ENCODE measurements at places on chromosomes 12 and 14. TPM values are rescaled to one million over a fixed set of nuclear protein-coding genes. Genes with fewer than 3 reads are reported as not detected.

The ACOT6 gene
- total RNA-seq: not detected

DNA sequence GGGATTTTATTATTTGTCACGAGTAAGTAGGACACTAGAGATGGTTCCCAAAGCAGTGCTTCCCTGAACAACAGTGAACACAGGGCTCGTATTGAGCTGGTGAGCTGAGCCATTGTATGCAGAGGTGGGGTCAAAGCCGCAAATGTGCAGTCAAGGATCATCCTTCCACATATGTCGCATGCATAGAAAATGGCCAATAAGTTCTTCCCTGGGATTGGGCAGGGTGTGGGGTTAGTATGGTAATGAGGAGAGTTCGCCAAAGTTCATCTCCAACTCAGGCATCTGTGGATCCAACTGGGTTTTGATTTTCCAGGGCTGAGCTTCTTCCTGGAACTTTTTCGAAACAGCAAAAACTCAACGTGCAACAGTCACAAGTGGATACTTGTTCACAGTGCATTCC, 86.6 kb downstream of the CMKLR1 start:
- DNase-seq: no peak

GRCh38 chr12:58387199-58387598, 445.8 kb downstream of the ATP23 start:
- no peak for DNase-seq

The INHBC gene
- 0.28 TPM for total RNA-seq

GRCh38 chr12:50986966-50987737, 34.8 kb downstream of the HIGD1C start:
- DNase-seq: peak; percentile 57

GRCh38 chr12:13233830-13234641, 37.5 kb downstream of the EMP1 start:
- peak; percentile 80 for DNase-seq

GRCh38 chr14:57835766-57836165, 30.1 kb downstream of the SLC35F4 start:
- DNase-seq: no peak

DNA sequence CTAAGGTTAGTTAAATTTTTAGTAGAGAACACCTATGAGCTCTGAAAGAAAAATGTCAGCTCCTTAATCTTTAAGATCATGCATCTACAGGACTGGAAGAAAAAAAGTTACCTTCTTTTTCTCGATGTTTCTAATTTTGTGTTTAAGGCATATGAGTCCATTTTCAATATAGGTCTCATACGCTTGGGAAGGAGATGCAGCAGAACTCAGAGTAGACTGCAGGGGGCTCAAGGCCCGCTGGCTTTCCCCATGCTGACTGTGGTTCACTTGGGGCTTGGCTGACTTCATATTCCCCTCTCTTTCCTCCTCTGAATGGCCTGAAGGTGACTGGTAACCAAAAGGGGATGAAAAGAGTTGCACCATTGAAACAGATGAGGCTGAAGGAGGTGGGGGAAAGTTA, 1.5 kb downstream of the CAPRIN2 start:
- DNase-seq: peak; percentile 57

- no peak for DNase-seq
These were observed 24.2 kb downstream of the SMUG1 start for GRCh38 chr12:54164387-54165145.

The NID2 gene
- total RNA-seq: 0.49 TPM

GRCh38 chr12:111773801-111774551, 7.2 kb downstream of the ALDH2 start:
- peak; percentile 70 for DNase-seq

The NXPH4 gene
- 92.7 TPM for total RNA-seq

The BHLHE41 gene
- 4.1 TPM for total RNA-seq

DNA sequence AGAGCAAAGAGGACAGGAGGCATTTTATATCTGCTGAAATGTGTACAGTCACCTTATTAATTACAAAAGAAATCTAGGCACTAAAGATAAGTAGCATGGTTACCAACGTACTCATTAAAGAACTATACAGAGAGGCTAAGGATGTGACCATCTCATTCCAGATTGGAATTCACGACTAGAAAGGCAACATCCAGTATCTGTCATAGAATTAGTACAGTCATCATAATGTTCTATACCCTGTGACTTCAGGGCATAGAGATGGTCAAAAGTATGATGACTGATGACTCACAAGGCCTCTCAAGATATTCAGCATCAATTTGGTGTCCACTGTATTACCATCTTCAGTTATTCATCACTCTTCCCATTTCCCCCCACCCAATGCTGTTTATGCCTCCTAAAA, 144.0 kb upstream of the PLEKHG7 start:
- no peak for DNase-seq

- DNase-seq: no peak
These were observed 357 bp downstream of the HOMEZ start for GRCh38 chr14:23285530-23286019.

- no peak for DNase-seq
These were observed 5.4 kb upstream of the AMHR2 start for GRCh38 chr12:53418221-53418620.

- DNase-seq: no peak
These were observed 7.3 kb upstream of the ZNF740 start for GRCh38 chr12:53173085-53173715.

The OVCH1 gene
- 0.45 TPM for total RNA-seq

The KRT80 gene
- 45.7 TPM for total RNA-seq

The CPNE6 gene
- not detected for total RNA-seq

- DNase-seq: no peak
These were observed 81.7 kb upstream of the CCDC91 start for GRCh38 chr12:28108599-28108998.

DNA sequence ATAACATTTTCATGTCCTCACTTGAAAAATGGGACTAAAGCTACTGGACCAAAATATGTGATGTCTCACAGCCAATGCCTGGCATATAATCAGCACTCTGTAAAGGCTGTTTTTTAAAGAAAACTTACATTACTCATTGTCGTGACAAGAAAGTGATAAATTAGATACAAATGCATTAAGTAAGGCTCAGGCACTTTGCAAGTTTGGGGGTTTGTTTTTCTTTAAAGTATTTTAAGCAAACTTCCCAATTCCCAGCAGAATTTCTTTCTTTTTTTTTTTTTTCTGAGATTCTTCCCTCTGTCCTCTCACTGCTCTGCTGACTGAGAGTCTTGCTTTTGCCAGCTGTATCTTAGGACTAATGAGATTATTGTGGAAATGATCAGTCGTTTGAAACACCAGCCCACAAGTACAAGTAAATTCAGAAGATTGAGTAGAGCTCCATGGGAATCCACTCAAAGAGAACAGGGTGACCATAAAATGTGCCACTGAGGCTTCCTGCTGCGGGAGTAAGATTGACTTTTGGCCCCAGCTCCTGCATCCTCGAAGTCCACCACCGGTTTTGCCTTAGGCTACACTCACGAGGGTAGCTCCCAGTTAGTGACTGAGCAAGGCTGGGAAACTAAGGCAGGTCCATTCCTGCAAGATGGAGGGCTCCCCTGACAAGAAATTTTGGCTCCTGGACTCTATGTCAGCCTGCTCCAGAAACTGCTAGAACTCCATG, 82.8 kb downstream of the TMTC1 start:
- no peak for DNase-seq

DNA sequence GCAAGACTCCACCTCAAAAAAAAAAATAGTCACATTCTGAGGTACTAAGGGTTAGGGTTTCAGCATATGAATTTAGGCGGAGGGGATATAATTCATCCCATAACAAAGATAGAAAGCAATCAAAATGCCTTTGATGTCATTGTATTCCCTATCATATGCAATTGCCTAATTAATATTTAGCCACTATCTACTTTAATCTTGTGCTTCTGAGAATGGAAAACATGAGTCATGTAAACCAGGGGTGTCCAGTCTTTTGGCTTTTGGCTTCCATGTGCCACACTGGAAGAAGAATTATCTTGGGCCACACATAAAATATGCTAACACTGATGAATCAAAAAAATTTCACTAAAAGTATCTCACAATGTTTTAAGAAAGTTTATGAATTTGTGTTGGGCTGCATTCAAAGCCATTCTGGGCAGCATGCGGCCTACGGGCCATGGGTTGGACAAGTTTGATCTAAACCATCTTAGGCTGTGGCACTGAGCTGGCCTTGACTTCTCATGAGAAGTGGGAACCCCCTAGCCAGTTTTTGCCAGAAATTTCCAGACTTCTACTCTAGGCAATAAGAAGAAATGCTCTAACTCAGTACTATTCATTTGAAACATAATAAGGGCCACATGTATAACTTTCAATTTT, 219.8 kb downstream of the PTPRO start:
- no peak for DNase-seq

GRCh38 chr14:49691031-49691430, 1.9 kb upstream of the KLHDC1 start:
- DNase-seq: peak; percentile 16

The KRT84 gene
- not detected for total RNA-seq

DNA sequence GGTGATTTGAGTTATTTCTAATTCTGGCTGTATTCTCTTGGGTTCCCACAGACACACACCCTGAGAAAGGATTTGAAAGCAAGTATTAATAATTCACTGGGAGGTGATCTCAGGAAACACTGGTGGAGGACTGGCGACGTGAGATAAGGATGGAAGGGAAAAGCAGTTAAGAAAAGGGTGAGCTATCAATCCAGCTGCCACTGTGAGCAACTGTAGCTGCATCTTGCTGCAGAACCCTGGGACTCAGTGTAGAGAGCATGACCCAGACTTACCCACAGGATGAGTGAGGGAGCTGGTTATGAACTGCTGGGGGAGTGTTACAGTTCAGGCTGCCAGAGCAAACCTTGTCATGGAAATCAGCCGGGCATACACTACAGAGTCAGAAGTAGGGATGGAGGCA, 71.9 kb downstream of the RESF1 start:
- DNase-seq: no peak

DNA sequence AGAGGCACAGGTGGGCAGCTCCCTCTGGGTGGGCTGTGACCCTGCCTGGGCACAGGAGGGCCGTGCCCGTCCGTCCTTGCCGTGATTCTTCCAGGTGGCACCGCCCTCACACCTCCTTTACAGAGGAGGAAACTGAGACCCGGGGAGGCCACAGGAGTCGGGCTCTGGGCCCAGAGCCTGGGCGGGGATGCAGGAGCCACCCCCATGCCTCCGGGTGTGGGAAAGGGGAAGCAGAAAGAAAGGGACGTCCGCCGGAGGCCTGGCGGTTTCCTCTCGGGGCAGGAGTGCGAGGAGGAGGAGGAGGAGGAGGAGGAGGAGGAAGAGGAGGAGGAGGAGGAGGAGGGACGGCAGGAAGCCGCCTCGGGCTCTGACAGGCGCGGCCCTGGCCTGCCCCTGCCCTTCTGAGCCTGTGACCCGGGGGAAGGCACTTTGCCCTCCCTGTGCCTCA, 23.0 kb downstream of the SH2B3 start:
- DNase-seq: no peak

DNA sequence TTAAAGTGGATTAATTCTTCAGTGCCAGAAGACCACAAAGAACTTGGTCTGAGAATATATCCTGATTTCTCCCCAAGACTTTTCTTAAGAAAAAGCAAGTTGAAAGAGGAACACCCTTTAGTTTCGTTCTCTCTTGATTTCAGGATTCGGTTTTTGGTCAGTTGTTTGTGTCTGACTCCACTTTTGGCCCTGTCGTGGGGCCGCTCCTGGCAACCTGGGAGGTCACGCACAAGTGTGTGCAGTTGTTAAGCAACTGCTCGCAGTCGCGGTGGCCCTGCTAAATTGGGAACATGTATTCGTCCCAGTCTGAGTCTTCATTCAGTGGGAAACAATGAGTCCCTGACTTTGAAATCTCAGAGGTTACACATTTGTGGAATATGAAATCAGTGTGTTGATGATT, 68.7 kb downstream of the RGS6 start:
- DNase-seq: peak; percentile 39

DNA sequence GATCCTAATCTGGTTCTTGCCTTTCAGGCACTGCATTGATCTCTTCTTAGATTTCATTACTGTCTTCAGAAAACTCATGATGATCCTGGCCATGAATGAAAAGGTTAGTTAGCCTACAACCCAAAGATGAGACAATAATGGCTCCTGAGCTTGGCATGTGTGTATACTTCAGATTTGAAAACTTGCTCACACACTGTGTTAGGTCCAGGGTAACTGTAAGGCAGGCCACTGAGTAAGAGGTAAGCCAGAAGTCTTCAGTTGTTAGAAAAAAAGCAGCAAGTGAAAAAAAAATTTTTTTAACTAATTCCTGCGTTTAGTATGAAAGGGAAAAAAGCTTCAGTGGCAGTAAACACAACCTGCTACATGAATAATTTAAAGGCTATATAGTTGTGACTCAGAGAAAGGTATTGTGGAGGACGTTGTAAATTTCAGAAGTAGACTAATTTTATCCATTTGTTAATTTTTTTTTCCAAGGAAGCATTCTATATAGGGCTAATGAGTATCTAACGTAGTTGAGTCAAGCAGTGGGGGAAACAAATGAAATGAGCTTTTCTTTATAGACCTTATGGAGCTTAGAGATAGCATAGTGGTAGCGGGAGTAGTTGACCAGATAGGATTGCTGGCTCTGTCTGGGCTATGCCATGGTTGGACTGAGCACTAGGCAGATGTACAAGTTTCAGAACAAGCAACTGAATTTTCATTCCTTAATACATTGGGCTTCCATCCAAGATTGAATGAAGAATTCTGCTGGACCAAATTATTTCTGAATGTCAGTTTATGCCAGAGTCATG, 20.5 kb downstream of the TMBIM6 start:
- no peak for DNase-seq

The LMNTD1 gene
- total RNA-seq: not detected

The BMP4 gene
- total RNA-seq: 42.9 TPM

DNA sequence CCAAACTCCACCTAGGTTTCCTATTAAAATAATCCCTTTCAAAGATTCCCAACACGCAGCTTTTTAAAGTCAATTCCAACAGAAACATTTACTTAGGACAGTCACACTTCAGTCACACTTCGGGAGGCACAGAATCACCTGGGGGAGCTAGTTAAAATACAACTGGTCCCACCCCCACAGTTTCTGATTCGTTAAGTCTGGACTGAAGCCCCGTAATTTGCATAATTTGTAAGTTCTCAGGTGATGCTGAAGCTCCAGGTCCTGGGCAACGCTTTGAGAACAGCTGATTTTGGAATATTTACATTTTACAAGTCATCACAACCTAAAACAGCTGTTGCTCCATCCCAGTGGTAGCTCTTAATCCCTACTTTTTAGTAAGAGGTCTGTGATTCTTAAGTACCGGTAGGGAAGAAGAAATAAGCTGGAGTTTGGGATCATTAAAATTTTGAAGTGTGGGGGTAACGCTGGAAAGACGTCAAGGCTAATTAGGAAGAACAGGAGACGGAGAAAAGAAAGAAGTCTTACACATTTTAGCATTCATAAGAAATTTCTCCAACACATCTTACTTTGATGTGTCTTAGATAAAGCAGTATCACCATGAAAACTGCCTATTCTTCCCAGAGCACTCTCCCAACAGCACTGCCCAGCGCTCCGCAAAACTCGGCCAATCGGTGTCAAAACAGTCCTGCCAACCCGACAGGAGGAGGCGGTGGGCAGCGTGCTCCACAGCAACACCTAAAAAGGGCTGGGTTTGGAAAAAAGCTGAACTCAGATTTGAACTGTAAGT, 1.1 kb downstream of the IPO8 start:
- peak; percentile 60 for DNase-seq

GRCh38 chr12:3416159-3416558, 74.8 kb upstream of the PRMT8 start:
- no peak for DNase-seq

The CEP170B gene
- 0.12 TPM for total RNA-seq

The MYF5 gene
- total RNA-seq: not detected

- peak; percentile 97 for DNase-seq
These were observed at the start of gene EIF2B2 for GRCh38 chr14:75002392-75003249. EIF2B2 (plus strand) TSS chr14:75002921; CDS start chr14:75002991, 70 bp downstream.

The AQP5 gene
- total RNA-seq: not detected

Measured in SJCRH30 (cell line).